ENCODE measurements at places on chromosomes 7 and 10. TPM values are rescaled to one million over a fixed set of nuclear protein-coding genes. Genes with fewer than 3 reads are reported as not detected.

The ITPRID1 gene
- polyA plus RNA-seq = not detected

The MEOX2 gene
- 4.0 TPM for polyA plus RNA-seq

The FAM25C gene
- polyA plus RNA-seq = 0.56 TPM

The PLAU gene
- polyA plus RNA-seq = 3.8 TPM

The OPN4 gene
- 0.14 TPM for polyA plus RNA-seq

The SLC35G1 gene
- polyA plus RNA-seq = 1.6 TPM

The SFTPA1 gene
- not detected for polyA plus RNA-seq

The ASZ1 gene
- not detected for polyA plus RNA-seq

The CABCOCO1 gene
- 0.03 TPM for polyA plus RNA-seq

The NKX1-2 gene
- polyA plus RNA-seq = not detected

The RPEL1 gene
- not detected for polyA plus RNA-seq

The SMKR1 gene
- polyA plus RNA-seq = not detected
